SK-N-SH (cell line): ENCODE measurements at places on chromosomes 5 and 9.

DNA sequence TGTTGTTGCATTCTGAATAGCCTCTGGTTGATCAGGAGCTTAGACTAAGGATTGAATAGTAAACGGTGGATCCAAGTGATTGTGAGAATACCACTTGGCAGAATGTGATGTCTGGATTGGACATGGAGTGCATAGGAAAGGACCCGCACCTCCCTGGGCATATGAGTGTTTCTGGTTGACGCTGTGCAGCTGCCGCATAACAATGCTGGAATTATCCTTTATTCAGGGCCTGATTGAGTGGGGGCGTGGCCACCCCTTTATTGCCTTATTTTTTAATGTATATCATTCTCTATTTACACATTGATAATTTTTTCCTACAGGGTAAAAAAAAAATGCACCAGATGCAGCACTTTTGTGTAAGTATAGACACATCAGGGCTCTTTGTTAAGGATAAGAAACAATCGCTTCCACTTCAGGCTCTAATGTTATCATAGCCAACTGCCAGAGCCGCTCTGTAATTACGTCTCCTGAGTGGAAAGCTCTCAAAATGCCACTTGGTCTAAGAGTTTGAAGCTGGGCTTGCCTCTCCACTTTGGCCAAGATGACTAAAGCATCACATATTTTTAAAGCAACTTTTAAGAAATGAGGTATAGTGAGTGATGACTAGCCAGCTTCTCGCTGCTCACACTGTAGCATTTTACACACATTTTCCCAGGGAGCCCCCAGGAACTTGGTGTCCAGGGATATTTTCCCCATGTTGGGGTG, 5.7 kb downstream of the FGD3 start:
- no peak overlapping the region for H3K27ac ChIP-seq
- H3K4me1 ChIP-seq: no peaks in the 10 kb centered on the region
- H3K4me3 ChIP-seq: no peak overlapping the region
- peak; percentile 52 for DNase-seq
- peaks cover 7% of the 10 kb centered on the region for H3K27me3 ChIP-seq

- no peaks in the 10 kb centered on the region for H3K36me3 ChIP-seq
- H3K27me3 ChIP-seq: no peaks in the 10 kb centered on the region
- DNase-seq: no peak
- H3K4me1 ChIP-seq: no peaks in the 10 kb centered on the region
- no peak overlapping the region for H3K4me3 ChIP-seq
These were observed 60.0 kb downstream of the SGCD start for GRCh38 chr5:156386976-156387375.

- no peak overlapping the region for H3K4me3 ChIP-seq
- DNase-seq: no peak
- no peaks in the 10 kb centered on the region for H3K27me3 ChIP-seq
- no peak overlapping the region for H3K27ac ChIP-seq
- H3K4me1 ChIP-seq: no peaks in the 10 kb centered on the region
- H3K36me3 ChIP-seq: no peaks in the 10 kb centered on the region
These were observed 57.2 kb upstream of the HAPLN1 start for GRCh38 chr5:83777856-83778255.

GRCh38 chr5:75933489-75933888, 149.7 kb upstream of the SV2C start:
- H3K27ac ChIP-seq: no peak overlapping the region
- no peak for DNase-seq
- H3K27me3 ChIP-seq: no peaks in the 10 kb centered on the region
- no peak overlapping the region for H3K4me3 ChIP-seq
- H3K4me1 ChIP-seq: peaks cover 7% of the 10 kb centered on the region; the same call in 1 of the 2 replicates

DNA sequence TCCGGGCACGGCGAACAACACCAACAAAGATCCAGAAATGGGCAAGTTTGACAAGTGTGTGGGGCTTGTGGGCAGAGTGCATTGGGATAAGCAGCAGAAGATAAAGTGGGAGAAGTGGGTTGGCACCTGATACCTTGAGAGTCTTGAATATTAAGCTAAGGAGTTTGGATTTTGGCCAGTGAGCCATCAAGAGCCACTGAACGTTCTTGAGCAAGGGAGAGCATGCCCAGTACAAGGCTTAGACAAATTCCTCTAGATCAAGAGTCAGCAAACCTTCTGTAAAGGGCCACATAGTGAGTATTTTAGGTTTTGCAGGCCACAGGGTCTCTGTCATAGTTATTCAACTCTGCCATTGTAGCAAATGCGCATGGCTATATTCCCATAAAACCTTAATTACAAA, 26.6 kb upstream of the TRMT10B start:
- H3K4me1 ChIP-seq: peaks cover 11% of the 10 kb centered on the region; the same call in 1 of the 2 replicates
- DNase-seq: no peak
- H3K27me3 ChIP-seq: peaks cover 24% of the 10 kb centered on the region
- H3K27ac ChIP-seq: no peak overlapping the region

- H3K27me3 ChIP-seq: no peaks in the 10 kb centered on the region
- no peaks in the 10 kb centered on the region for H3K4me1 ChIP-seq
- H3K36me3 ChIP-seq: no peaks in the 10 kb centered on the region
- H3K27ac ChIP-seq: no peak overlapping the region
- H3K4me3 ChIP-seq: no peak overlapping the region
- no peak for DNase-seq
These were observed 583.8 kb downstream of the BRINP1 start for GRCh38 chr9:118785456-118785855.

DNA sequence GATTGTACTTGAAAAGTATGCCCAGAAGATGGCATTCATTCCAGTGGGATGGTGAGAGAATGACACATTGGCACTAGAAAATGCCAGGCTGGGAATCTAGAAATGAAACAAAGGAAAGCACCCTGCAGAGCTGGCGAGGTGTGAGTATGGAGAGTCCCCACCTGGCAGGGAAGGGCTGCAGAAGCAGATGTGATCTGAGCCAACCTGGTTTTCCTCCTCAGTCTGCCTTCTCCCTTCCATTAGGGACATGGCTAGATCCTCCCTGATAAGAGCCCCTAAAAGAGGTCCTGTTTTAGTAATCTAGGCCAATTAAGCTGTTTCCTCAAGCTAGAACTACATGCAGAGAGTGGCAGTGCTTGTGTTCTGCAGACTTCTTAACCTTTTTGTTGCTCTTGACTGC, 24.7 kb upstream of the TNFSF15 start:
- H3K4me3 ChIP-seq: no peak overlapping the region
- no peaks in the 10 kb centered on the region for H3K27me3 ChIP-seq
- H3K27ac ChIP-seq: no peak overlapping the region
- no peaks in the 10 kb centered on the region; the same call in 1 of the 2 replicates for H3K4me1 ChIP-seq
- H3K36me3 ChIP-seq: no peaks in the 10 kb centered on the region
- DNase-seq: peak; percentile 16

DNA sequence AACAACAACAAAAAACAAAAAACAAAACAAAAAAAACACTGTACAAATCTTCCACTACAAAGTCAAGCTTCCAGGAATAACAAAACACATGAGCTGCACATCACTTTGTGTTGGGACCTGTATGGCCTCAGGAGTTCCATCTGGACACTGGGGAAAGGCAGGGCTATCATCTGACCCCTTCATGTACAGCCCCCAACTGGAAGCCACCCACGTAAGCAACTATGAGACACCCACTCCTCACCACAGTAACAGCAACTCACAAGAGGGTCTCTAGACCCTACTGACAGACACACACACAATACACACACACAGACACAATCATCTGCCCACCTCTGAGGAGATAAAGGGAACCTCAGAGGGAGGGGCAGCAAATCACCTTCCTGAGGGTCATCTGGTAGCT, 81.7 kb upstream of the LRRTM2 start:
- H3K36me3 ChIP-seq: no peaks in the 10 kb centered on the region
- no peaks in the 10 kb centered on the region for H3K27me3 ChIP-seq
- no peak overlapping the region for H3K27ac ChIP-seq
- no peak for DNase-seq

DNA sequence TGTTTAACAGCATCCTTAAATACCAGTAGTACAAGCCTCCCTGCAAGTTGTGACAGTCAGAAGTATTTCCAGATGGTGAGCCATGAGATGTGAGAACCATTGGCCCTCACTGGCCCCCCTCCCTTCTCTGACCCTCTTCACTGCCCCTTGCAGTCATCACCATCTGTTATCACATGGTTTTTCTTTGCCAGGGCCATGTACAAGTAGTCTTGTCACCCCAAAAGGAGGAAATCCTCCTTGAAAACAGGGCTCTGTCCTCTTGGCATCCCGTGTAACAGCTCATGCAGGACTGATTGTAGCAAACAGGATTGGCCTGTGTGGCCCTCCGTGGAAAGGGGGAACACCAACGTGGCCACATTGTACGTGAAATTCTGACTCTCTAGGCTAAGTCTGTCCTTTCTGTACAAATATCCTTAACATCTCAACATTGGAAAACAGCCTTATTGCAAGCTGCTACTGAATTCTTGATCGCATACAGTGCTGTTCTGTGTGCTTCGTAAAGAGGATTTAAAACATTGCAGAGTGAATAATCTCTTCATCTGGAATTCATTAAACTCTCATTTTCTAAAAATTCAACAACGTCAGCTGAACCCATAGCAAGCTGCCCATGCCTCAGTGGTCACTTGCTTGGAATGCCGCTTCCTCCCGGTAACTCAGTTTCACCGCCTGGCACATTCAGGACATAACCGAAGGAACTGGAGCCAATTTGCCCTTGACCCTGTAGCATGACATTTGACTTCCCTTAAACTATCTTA, 171.7 kb downstream of the ATPSCKMT start:
- no peak for DNase-seq
- H3K27ac ChIP-seq: no peak overlapping the region
- no peak overlapping the region for H3K4me3 ChIP-seq
- no peaks in the 10 kb centered on the region for H3K27me3 ChIP-seq

DNA sequence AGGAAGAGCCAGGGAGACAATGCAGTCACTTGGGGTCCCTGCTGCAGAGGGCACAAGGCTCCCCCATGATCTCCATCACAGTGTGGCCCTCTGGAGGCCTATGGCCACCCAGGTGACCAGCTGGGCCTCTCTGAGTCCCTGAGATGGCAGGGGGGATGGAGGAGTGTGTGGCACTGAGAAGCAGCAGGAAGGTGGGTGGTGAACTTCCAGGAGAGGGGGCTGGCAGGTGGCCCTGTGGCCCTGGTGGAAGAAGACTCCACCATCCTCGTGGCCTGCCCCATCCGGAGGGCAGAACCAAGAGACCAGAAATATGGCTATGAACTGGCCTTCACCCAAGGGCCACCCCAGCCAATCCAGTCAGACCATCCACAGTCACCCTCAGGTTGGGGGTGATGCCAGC, 31.7 kb upstream of the AFAP1L1 start:
- DNase-seq: no peak
- no peak overlapping the region for H3K27ac ChIP-seq
- no peaks in the 10 kb centered on the region for H3K27me3 ChIP-seq
- no peaks in the 10 kb centered on the region for H3K4me1 ChIP-seq
- no peak overlapping the region for H3K4me3 ChIP-seq
